GM19239 (cell line): ENCODE measurements at places on chromosomes 2 and 18.

GRCh38 chr2:157900203-157900602 lies 24.1 kb upstream of the ACVR1 start:
- DNase-seq = no peak

- no peak for DNase-seq
Measured at GRCh38 chr2:113000436-113000835, 4.8 kb upstream of the IL36A start.

DNA sequence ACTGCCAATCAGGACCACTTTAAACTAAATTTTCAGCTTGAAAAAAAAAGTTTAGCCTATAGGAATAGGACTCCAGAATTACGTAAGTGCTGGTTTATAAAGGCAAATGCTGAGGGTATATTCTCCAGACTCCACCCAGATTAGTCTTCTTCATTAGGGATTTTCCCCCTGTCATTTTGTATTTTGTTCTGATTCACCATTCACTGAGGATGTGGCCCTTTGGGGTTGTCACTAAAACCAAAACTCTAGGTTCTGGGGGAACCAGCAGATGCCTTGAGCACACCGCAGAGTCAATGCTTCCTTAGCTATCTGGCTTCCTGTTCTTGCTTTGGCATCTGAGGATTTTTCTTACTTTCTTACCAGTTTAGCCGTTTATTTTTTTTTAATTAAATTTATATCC lies 10.5 kb downstream of the SCYGR4 start:
- no peak for DNase-seq

GRCh38 chr2:115771516-115771915 lies 1329.1 kb downstream of the DPP10 start:
- DNase-seq = no peak

- DNase-seq = no peak
Measured at GRCh38 chr2:54595999-54596902, 127.2 kb upstream of the EML6 start.

DNA sequence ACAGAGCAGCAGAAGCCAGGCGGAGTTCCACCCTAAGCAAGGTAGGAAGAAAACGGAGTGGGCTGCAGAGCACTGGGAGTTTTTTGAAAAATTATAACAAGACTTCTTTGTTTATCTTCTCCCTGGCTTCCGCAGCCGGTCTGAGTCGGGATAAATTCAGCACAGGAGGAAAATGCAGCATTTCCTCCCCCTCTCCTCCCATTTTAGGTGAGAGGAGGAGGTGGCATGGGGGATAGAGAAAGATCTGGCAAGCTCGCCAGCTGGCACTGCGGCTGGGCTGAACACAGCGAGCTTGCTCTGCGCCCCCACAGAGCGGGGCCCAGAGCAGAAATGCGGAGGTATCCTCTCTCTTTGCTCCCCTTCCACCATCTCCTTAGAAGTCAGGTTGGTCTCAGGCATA lies 17.7 kb upstream of the CHRNA1 start:
- DNase-seq = no peak

DNA sequence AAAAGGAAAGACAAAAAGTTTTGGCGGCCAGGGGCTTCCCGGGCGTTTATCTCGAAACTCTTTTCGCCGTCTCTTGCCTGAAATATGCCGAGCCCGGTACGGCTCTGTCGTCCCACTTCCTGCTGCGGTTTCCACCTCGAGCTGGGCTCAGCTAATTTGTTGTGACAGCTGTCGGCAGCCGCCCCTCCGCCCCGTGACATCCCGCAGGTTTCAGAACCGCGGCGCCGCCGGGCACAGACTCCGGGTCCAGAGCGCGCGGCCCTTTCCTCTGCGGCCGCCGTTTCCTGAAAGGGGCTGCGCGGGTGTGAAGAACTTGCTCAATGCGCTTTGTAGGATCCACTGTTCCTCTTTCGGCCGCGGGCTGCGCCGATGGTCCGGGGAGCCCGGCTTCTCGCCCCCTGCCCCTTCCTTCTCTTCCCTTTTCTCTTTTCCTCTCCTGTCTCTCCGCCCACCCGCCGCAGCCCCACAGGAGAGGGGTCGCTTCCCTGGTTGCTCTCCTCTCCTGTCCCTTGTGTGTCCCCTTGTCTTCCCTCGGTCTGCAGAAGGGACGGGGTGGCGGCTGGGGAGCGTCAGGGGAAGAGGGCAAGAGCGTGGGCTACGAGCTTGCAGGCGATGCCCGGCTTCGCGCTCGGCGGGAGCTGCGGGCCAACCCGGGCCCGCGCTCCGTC lies 648 bp downstream of the ARID5A start:
- DNase-seq = peak; percentile 70

DNA sequence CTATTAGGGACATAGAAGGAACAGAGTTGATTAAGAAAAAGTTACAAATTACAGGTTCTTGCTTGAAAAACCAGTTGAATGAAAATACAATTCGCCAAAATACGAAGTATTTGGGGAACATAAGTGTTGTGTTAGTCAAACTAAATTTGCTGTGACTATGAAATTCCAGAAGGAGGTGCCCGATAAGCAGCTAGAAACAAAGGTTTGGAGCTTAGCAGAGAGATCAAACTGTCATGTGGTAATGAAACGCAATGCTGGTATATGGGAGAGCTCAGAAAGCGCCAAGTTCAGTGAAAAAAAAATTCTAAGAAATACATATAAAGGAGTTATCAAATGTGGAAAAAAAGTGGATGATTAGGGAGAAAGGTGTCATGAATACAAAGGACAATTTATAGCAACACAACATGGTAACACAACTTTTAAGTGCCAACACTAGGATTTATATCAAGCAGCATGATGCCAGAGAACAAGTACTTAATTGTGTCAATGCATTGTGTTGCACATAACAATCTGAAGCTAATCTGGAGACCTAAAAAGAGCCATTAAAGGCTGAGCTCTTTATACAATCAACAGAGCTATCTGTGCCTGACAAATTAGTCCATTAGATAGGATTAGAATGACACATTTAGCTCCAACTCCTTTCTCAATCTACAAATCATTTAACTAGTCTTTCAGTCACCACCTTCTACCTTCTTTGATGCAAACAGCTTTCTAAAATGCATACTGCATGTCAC lies 31.2 kb downstream of the SMAD2 start:
- no peak for DNase-seq

DNA sequence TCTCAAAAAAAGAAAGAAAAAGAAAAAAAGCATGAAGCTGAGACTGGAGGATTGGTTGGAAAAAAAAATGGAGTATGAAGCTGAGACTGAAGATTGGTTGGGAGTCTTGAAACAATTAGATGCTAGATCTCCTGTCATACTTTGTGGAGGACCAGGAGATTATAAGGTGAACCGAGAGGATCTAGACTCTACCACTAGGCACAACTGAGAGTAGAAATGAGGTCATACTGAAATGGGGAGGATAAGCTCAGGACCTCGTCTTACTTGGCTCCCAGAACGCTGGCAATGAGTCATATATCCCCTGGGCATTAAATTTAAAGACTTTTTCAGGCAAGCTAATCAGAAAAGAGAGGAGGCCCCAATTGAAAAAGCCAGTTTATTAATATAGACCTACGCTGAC lies 3.3 kb upstream of the ORC2 start:
- DNase-seq = peak; percentile 9

GRCh38 chr2:186517090-186517489 lies 31.0 kb downstream of the ZC3H15 start:
- DNase-seq = no peak
